Lower lobe of right lung (tissue), 2 donors: ENCODE measurements at places on chromosomes 7 and 10. TPM values are rescaled to one million over a fixed set of nuclear protein-coding genes. Genes with fewer than 3 reads are reported as not detected.
A peak's percentile ranks its signal among the peaks of the same experiment; 100 is the strongest.

SORCS1 gene
- total RNA-seq: 0.15 TPM

SPOCK2 gene
- 108 TPM for total RNA-seq

DNA sequence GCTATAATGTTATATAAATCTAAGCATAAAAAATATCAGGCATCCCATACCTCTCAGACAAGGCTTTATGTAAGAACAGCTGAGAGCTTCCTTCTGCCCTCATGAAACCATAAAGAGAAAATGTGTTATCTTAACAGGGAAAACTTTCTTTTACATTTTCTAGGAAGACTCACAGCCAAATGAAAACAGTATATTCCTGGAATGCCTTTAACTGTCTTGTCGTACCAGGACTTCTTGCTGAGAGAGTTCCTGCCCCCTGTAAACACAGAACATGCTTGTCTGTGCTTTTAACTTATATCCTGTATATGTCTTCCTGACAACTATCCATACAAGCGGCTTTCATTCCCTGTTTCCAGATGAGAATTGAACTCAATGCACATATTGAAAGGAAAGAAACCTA, 64.8 kb upstream of the AHR start:
- H3K27ac ChIP-seq: peak overlapping the region; percentile 81
- H3K27me3 ChIP-seq: no peaks in the 10 kb centered on the region
- DNase-seq: no peak

DNA sequence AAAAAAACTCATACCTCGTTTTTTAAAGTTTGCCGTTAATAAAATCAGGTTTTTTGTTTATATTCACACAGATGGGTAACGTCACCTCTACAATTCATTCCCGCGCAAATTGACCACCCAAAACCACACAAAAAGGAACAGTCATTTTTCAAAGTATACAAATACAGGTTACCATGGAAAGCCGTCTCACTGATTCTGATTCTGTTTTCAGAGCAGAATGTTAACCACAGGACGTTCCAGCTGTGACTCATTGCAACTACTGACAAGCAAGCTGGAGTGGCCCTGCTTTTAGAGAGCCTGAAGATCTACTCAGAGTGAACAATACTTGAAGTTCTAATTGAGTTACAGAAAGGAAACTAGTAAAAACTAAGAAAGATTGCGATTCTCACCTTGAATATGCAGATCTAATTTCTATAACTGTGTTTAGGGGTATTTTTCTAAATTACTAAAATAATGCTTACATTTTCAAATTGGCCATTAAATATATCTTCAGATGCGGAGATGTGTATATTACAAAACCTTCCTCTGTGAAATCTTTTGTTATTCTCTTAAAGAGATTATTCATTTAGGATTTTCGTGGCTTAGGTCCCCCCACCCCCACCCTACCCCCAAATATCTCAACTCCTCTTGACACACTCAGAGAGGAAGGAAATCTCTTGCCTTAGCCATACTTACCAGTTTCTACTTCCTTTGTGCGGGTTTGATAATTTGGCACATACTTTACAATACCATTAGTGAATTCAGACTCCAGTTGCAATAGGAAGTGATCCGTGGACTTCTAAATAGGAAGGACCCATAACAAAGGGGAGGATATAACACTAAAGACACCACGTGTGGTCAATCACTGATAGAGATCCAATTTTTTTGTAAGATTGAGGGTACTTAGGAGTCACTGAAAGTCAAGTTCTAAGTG, 106.0 kb downstream of the CUBN start:
- no peak overlapping the region for H3K4me3 ChIP-seq
- no peaks in the 10 kb centered on the region for H3K36me3 ChIP-seq
- H3K27ac ChIP-seq: peak overlapping the region; percentile 76
- peaks cover 50% of the 10 kb centered on the region for H3K4me1 ChIP-seq

GRCh38 chr7:87218796-87219544, 562 bp downstream of the TMEM243 start:
- H3K36me3 ChIP-seq: peaks cover 6% of the 10 kb centered on the region
- no peaks in the 10 kb centered on the region for H3K27me3 ChIP-seq
- peak overlapping the region; percentile 92 for H3K4me3 ChIP-seq

DNA sequence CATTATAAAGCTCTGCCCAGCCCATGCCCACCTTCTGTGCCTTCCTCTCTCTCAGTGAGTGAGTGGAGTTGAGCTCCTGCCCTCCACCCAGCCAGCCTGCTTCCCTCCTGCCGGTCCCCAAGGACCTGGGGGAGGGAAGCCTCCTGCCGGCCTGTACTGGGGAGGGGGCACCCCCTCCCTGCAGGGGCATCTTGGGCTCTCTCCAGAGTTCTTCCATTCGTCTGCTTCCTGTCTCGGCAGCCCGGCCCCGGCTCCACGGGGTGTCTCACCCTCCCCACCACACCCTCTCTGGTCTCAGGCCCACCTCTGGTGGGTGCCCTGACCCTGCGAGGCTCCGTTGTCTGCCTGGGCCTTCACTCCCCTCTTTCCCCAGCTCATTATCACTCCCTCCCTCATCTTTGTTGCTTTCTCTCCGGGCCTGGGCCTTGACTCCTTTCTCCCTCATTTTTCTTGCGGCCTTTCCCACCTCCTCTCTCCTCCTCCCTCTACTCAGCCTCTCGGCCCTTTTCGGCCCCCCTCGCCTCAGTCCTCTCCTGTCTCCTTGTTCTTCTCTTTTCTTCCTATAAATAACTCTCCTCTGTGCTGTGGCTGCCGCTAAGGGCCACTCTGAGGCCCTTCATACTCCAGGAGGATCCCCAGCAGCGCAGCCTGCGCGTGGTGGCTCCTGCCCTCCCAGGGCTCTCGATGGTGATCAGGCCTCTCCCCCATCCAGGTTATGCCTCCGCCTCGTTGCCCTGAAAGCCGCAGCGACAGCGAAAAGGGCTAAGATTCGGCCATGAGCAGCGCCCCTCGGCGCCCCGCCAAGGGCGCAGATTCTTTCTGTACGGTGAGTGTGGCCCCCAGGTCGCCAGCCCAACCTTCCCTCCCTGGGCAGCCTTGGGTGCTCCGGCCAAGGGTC, 2.1 kb downstream of the SLC4A2 start:
- peak overlapping the region; percentile 72 for H3K4me3 ChIP-seq
- H3K27me3 ChIP-seq: no peaks in the 10 kb centered on the region
- peak overlapping the region; percentile 36 for H3K27ac ChIP-seq
- peaks cover 44% of the 10 kb centered on the region for H3K4me1 ChIP-seq
- DNase-seq: peak; percentile 73

GRCh38 chr7:157684157-157684908, 347.5 kb downstream of the DNAJB6 start:
- H3K4me1 ChIP-seq: peaks cover under 1% of the 10 kb centered on the region
- DNase-seq: no peak
- no peak overlapping the region for H3K27ac ChIP-seq
- no peak overlapping the region for H3K4me3 ChIP-seq
- peaks cover 96% of the 10 kb centered on the region for H3K27me3 ChIP-seq

GRCh38 chr7:70416986-70417655, 714.8 kb upstream of the GALNT17 start:
- no peak for DNase-seq
- no peak overlapping the region for H3K27ac ChIP-seq
- no peak overlapping the region for H3K4me3 ChIP-seq

- DNase-seq: no peak
- H3K4me1 ChIP-seq: no peaks in the 10 kb centered on the region
- no peak overlapping the region for H3K4me3 ChIP-seq
- H3K36me3 ChIP-seq: no peaks in the 10 kb centered on the region
- peaks cover 9% of the 10 kb centered on the region for H3K27me3 ChIP-seq
Measured at GRCh38 chr7:101624246-101625001, 4.7 kb downstream of the MYL10 start.

GRCh38 chr10:34135515-34135914, 679.6 kb downstream of the PARD3 start:
- no peaks in the 10 kb centered on the region for H3K36me3 ChIP-seq
- H3K27ac ChIP-seq: no peak overlapping the region
- H3K4me3 ChIP-seq: no peak overlapping the region

DNA sequence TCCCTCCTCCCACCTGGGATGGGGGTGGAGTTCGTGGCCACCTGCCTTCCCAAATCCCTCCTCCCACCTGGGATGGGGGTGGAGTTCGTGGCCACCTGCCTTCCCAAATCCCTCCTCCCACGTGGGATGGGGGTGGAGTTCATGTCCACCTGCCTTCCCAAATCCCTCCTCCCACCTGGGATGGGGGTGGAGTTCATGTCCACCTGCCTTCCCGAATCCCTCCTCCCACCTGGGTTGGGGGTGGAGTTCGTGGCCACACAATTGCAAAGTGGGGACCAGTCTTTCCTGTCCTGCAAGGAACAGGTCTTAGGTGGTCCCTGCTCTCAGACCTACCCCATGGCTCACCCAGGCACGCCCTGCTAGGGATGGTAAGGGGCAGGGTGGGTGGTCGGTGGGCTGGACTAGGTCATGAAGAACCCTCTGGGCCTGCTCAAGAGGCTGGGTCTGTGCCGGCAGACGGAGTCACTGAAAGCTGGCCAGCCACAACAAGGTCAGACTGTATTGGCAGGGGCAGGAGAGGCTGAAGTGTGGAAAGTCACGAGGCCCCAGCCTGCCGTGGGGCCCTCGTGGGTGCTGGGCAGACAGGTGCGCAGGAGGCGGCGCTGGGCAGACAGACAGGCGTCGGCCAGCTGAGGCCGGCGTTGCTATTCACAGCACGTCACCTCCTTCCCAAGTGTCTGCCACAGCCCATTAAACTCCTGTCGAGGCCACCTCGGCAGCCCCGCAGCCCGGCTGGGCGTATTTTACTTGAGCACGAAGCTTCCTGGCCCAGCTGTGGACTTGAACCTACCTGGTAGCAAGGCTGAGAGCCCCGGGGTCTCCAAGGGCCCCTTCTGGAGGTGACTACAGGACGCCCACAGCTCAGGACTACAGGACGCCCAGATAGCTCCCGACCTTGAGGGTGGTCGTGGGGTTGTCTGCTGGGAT, 4.1 kb downstream of the KNDC1 start:
- H3K27ac ChIP-seq: no peak overlapping the region
- peaks cover 48% of the 10 kb centered on the region for H3K27me3 ChIP-seq
- peaks cover 11% of the 10 kb centered on the region for H3K4me1 ChIP-seq
